ENCODE measurements at places on chromosomes 7 and 10.

- no peak for DNase-seq
Measured at GRCh38 chr7:36784991-36785940, 61.0 kb upstream of the AOAH start.

GRCh38 chr10:13959443-13960359 is 371.0 kb downstream of the FRMD4A start:
- DNase-seq = no peak

GRCh38 chr7:143131781-143132180 is at the start of gene PIP:
Gene PIP (plus strand): TSS chr7:143132077. CDS start chr7:143132117, 40 bp downstream.
- DNase-seq = no peak

DNA sequence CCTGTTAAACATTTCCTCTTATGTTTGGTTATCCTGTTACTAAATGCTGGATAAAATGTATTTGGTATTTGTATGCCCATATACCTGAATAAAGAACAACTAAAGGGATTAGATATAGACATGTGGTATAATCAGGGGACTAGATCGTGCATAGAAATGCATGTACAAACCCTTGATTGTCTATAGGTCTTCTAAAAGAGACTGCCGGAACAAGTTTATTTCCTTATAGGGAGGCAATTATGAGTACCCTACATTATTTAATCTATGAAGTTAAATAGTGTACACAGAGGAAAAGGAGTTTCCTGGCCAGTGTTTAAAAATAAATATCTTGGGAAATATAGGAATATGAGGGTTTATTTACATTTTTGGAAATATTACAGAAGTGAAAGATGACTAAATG is 44.6 kb downstream of the CCSER2 start:
- no peak for DNase-seq

DNA sequence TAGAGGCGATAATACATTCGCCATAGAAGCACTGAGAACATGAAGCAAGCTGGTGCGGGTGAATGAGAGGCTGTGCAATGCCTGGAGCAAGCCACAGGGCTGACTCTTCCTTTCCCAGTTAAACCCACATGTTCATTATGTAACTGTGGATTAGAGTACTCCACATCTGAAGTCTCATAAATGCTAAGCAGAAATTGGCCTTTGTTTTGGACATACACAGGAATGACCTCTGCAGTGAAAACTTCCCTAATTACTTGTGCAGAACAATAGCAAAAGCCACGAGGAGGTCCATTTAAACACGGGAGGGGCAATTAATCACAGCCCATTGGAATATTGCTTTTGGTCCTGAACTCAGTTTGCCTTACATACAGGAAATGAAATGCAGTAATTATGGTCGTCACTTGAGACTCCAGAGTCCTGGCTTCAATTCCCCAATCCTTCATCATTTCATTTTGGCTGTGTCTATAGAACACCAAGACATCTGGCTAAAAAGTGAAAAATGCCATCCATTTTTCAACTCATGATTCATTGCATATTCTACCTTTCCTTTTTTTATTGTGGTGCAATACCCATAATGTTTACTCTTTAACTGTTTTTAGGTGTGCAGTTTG is 78.7 kb upstream of the CXCL12 start:
- no peak for DNase-seq

- peak; percentile 80 for DNase-seq
Measured at GRCh38 chr7:151875942-151876898, 695 bp downstream of the PRKAG2 start.

DNA sequence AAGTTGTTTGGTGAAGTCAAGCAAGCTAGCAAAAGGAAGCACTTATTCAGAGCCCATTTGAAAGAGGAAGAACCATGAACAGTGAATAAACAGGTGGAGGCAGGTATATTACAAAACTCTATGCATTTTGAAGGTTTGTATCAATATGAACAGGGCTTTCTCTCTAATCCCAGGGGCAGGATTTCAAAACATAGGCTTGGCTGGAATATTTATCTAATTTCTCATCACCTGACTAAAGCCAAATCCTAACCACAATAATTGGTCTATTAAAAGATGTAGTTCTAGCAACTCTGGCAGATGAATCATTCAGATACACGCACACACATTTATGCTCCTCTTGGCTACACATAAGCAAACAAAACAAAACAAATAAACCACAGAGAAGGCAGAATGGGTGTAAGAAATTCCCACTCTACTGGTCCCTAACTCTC is 554.4 kb downstream of the INHBA start:
- DNase-seq = no peak

DNA sequence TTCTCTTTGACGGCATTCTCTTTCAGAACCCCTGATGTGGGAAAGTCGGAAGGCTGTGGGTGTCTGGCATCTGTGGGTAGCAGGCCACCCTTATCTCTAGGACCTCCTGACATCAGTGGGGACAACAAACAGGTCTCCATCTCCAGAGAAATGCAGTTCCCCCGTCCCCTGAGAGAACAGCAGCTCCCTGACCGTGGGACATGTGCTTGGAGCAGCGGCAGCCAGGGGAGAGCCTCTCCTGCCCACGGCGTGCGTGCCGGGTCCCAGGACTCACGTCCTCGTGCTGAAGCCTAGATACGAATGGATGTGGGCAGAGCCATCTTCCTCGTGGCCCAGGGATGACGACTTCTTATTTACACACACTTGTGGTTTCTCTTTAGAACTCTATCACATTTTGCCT is 133.0 kb downstream of the FGFR2 start:
- DNase-seq = no peak

- no peak for DNase-seq
Measured at GRCh38 chr10:104910712-104911111, 269.6 kb downstream of the SORCS3 start.

DNA sequence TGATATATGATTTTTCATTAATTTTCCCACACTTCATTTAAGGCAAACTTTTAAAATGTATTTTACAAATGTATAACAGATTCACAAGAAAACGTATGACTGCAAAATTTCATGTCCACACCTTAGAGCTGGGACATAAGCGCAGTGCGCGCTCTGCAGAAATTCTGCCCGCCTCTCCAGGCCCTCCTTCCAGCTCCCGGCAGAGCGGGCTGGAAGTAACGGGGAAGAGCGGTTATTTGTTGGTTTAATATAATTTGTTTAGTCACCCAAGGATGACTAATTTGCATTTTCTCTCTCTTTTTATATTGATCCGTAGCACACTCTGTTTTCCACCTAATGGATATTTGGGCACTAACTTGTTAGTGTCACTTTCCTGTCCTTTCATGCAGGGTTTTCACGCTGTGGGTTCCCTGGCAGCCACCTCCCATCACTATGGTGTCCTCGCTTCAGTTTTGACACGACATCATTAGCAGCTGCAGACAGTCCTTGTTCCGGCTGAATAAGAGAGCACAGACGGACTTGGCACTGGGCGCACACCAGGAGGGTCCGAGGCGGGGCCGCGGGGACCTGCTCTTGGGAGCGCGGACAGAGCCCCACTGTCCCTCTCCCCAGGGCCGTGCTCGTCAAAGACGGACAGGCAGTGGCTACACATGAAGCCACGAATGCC is 129.2 kb upstream of the SEC61G start:
- no peak for DNase-seq

DNA sequence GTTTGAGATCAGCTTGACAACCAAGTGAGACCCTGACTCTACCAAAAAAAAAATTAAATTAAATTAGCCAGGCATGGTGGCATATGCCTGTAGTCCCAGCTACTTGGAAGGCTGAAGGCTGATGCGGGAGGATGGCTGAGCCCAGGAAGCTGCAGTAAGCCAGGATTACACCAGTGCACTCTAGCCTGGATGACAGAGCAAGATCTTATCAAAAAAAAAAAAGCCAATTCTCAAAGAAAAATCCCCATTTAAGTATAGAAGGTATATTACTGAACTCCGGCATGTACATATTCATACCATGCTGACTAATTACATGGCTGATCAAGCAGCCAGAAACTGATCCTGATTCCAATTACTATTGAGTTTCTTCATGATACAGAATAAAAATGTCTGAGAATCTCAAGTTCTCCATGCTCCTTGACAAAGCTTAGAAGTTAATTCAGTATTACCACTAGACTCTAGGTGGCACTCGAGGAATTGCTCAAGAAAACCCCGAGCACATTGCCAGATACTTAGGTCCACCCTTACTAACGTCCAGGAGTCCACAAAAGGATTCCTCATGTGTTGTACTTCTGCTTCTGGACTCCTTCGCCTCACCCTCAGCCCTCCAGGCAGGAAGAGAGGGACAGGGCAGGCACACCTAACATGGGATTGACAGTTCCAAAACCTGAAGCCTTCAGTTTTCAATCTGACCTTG is 148.9 kb downstream of the PARD3 start:
- peak; percentile 40 for DNase-seq

DNA sequence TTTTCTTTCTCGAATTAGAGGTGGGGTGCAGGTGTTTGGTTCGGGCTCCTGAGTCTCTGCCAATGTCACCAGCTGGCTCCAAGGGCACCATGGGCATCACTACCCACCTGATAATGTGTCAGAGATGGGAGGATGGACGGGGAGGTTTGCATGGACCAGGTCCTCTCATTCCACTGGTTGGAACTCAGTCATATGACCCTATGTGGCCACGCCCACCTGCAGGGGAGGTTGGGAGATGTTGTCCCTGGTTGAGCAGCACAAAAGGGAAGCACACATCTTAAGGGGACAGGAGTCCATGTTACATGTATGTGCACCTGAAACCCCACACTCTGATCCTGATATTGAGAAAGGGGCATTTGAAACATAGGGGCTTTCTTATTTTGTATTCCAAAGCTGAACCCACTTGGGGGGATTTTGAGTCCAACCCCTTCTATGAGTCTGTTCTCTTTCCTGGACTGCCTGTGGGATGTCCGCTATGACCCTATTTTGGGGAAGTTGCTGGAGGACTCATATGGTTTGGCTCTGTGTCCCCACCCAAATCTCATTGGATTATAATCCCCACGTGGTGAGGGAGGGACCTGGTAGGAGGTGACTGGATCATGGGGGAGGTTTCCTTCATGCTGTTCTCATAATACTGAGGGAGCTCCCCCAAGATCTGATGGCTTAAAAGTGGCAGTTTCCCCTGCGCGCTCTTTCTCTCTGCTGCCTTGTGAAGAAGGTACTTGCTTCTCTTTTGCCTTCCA is 66.9 kb upstream of the BAIAP2L1 start:
- no peak for DNase-seq

DNA sequence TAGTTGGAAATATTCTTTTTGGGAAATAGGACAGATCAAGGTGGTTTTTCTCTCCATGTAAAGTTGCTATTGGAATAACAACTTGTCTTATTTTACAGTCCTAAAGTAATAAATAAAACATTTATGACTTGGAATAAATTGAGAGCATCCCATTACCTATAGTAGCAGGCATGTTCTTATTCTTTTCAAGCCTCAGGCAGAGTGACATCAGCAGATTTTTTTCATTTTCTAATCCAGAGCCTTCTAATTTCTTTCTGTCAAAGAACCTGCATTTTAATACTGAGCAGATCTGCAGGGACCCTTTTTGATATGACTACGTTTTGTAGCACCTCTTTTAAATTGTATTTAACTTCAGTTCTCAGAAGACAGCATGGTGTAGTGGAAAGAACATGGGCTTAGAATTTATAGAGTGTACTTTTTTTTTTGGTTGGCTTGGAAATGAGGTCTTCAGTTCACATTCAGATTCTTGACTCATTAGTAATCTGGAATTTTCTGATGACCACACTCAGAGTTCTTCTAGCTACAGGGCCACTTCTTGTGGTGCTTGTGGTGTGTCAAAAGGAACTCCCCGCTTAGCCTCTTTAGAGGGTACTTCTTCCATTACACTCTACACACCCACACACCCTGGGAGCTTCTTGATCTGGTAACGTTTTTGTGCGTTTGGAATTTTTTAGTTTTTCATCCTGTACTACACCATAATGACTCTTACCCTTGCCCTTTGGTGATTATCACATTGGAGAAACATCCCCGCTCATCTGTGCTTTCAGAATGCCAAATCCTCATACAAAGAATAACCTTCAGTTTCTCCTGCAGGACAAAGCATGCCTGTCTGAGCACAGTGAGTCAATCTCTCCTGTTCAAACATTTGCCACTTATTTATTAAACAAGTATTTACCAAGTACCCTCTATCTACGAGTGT is 34.6 kb downstream of the AGK start:
- DNase-seq = no peak

DNA sequence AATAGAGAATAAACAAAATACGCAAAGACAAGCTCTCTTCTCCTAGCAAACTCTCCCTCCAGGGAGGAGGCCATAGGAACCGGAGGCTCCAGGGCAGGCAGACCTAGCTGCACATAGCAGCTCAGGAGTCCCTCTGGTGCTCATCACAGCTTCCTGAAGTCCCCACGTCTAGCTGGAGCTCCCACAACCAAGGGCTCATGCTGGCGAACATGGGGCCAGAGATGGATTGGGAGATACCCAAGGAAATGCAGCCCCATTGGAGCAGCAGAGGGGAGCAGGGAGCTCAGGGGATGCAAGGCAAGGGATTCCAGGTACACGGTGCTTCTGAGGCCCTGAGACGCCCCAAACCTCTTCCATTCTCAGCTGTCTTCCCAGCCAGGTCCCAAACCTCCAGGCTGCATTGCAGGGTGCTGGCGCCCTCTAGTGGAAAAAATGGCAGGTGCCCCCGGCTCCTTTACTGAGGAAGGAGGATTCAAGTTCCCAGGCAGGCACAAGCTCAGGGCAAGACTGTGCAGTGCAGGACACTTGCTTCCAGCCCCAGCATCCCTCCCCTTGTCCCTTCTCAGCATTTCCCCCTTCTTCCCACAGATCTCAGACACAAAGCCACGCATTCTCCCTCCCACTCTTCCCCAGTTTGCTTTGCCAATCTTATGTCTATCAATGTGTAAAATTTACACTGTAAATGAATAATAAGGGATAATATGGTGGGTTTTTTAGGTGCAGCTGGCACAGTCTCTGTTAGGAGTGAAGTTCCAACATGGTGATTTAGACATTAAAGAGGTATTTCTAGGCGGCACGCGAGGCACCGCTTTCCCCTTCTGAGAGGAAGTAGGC is 46.2 kb downstream of the GPAM start:
- peak; percentile 84 for DNase-seq

- peak; percentile 68 for DNase-seq
Measured at GRCh38 chr10:69639291-69640195, 9.5 kb downstream of the FAM241B start.

Measured in WERI-Rb-1 (cell line).